ENCODE measurements at places on chromosomes 1 and 21.

- DNase-seq, result no peak
Observed at GRCh38 chr1:211699059-211699458, 23.6 kb upstream of the NEK2 start.

DNA sequence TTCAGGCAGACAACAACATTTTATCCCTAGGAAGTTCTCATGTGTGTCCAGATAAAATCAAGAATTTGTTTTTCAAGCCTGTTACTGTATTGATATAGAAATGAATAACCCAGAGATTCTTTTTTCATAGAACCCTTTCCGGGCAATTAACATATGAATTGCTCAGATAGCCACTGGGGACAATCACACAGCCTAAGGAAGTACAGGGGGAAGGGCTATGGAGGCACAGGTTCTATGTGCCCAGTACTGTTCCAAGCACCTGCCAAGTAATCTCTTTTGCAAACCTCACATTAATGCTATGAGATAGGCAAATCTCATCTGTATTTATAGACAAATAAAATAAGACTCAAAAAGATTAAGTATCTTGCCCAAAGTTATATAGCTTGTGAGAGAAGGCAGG, 84.9 kb downstream of the NTNG1 start:
- no peak for DNase-seq

DNA sequence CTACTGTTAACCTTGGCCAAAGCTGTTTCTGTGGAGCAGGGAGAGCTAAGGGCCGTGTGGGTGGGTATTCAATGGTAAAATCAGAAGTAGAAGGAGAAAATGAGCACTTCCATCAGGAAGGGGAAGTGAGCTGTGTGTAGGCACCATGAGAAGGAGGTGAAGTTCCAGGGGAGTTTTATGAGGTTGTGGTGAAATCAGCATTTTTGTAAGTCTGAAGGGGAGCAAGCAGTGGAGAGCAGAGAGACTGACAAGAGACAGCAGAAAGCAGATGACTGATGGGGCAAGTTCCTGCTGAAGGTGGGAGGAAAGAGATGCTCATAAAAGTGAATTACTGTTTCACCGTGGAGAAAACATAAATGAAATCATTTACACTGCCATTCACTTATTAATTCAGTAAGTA, 2.7 kb upstream of the GPR88 start:
- no peak for DNase-seq

DNA sequence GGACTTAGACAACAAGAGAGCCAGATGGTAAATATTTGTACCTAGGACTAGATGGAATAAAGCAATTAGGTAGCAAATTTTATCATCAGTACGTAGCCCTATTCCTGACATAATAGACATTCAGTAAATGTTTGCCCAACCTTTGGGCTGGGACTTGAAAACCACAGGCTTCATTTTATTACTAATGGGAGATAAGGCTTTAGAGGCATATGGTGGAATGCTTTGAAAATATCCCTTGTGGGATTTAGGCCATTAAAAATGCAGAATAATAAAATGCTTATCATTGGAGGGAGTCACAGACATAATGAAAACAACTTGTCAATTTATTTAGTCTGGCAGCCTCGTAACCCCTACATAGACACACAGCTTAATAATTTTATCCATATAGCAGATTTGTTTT, 296.1 kb upstream of the SPAG17 start:
- DNase-seq, result no peak

GRCh38 chr1:67304023-67304422, 3.6 kb upstream of the IL12RB2 start:
- DNase-seq, result no peak

DNA sequence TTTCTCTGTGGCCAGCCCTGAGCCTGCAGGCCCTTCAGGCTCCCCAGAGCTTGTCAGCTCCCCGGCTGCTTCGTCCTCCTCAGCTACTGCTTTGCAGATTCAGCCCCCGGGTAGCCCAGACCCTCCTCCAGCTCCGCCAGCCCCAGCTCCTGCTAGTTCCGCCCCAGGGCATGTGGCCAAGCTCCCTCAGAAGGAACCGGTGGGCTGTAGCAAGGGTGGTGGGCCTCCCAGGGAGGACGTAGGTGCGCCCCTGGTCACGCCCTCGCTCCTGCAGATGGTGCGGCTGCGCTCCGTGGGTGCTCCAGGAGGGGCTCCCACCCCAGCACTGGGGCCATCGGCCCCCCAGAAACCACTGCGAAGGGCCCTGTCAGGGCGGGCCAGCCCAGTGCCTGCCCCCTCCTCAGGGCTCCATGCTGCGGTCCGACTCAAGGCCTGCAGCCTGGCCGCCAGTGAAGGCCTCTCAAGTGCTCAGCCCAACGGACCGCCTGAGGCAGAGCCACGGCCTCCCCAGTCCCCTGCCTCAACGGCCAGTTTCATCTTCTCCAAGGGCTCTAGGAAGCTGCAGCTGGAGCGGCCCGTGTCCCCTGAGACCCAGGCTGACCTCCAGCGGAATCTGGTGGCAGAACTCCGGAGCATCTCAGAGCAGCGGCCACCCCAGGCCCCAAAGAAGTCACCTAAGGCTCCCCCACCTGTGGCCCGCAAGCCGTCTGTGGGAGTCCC, 45.4 kb downstream of the YARS1 start:
- DNase-seq, result no peak

DNA sequence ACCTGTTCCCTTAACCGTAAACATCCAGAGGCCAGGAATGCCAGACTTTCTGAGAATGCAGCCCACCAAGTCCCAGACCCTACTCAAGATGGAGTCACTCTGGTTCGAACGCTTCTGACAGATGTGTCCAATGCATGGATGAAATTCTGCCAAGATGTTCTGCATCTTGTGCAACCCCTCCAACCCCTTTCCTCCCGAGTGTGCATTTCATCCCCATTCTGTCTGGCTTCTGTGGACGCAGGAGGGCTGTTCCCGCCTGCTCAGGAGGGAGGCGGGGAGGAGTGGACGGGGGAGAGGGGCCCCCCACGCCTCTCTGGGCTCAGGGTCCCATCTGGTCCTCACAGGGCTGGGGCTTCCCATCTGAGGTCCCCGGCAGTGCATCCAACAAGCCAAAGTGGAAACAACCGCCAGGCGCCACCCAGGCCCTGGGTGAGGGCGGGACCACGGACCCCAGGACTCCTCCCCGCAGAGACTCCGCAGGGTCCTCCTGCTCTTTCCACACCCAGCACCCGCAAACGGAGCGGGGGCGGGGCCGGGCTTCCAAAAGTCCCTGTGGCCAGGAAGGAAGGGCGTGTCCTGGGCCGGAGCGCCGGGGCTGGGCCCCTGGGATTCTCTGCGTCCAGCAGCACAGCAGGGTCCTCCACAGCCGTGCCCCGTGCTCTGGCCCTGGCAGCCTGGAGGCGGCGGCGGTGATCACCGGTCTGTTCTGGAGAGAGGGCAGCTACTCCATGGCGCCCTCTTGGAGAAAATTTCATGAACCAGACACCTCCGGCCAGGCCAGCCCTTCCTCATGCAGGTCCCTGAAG, 27.8 kb upstream of the SUMO3 start:
- peak; percentile 33 for DNase-seq

DNA sequence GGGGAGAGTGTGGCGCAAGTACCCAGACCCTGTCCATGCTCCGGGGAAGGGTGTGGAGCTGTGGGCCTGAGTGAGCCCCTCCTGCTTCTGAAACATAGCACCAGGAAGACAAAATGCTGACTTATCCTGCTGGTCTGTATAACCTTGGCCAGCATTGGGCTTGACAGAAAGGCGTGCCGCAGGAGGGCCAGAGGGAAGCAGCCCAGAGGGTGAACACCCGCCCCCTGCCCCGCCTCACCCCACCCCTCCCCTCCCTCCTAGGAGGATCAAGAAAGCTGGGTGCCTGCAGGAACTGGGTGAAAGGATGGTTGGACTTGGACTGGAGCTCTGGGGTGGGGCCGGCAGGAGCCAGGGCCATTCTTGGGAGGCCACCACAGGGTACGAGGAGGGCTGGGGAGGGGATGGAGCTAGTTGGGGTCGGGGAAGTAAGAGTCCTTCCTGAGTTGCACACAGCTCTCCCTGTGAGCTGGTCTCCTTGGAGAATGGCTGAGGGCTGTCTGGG, 27.1 kb downstream of the PTPRF start:
- DNase-seq, result no peak

DNA sequence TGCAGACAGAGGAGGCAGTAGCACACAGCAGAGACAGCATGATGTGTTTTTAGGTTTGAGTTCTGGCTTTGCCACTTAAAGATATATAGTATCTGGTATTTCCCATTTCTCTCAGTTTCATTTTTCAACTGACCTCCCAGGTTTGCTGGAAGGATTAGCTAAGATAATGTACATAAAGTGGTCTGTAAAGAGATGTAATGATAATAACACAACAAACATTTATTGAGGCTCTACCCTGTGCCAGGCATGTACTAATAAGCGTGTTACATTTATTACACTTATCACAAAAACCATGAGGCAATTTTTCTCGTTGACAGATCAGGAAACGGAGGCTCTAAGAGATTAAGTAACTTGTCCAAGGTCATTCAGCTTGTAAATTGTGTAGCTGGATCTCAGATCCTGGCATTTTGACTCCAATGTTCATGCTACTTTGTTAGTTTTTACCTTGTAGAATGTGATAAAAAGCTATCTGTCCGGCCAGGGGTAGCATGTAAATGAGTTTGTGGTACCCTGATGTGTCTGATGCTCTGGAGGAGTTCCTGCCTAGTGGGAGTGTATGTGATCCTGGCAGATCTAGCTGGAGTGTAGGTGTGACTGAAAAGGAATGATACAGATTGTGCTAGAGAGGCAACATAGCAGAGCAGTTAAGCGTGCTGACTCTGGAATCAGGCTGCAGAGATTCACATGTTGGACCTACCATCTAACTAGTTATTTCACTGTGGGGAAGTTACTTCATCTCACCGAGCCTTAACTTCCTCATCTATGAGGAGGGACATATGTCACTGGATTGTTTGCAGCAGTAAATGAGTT, 146.6 kb downstream of the VPS13D start:
- DNase-seq, result no peak

DNA sequence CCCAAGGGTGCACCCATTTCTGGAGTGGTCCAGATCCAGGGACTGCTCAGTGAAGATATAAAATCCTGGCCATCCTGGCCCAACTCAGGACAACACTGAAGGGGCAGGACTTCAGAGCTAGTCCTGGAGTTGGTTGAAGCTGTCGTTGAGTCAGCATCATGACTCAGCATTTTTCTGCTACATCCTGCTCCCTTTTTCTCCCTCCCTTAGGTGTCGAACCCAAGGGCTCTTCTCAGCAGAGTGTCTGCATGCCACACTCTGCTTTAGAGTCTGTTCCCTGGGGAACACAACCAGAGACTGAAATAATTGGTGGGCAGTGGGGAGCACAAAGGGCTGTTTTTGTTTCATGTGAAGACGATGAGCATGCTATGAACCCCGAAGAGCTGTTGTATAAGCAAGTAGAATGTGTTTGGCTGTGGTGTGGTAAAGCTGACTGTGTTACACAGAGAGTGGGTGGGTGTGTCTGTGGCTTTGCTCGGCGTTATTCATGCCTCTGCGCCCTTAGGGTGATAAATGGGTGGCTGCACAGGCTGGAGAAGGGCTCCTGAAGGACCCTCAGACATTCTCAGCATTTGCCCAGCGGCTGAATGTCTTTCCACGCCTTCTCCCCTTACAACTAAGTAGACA, 167.2 kb downstream of the CYYR1 start:
- no peak for DNase-seq

- no peak for DNase-seq
Observed at GRCh38 chr1:231444059-231444458, 22.0 kb upstream of the EGLN1 start.

- no peak for DNase-seq
Observed at GRCh38 chr1:67257173-67257535, 50.5 kb upstream of the IL12RB2 start.

DNA sequence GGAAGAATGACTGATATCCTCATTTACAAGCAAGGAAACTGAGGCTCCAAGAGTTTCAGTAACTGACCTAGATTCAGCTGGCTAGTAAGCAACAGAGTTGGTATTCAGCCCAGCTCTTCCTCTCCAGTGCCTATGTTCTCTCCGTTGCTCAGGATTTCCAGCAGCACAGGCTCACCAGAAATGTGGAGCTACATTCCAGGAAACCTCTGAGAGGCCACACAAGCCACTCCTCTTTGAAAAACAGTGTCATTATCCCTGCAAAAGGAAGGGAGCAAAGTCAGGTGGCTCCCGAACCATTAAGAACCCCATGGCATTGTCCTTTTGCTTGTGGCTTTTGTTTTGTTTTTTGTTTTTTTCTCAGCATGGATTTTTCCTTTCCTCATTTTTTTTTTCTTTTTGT, 40.6 kb upstream of the DUSP10 start:
- no peak for DNase-seq

- DNase-seq, result no peak
Observed at GRCh38 chr1:67723620-67724019, 38.6 kb downstream of the GADD45A start.

- DNase-seq, result no peak
Observed at GRCh38 chr1:69506721-69507120, 61.0 kb upstream of the LRRC7 start.

GRCh38 chr1:167344615-167345385, 124.1 kb downstream of the POU2F1 start:
- no peak for DNase-seq

GRCh38 chr1:150186789-150187559, 37.3 kb downstream of the PLEKHO1 start:
- DNase-seq, result no peak

DNA sequence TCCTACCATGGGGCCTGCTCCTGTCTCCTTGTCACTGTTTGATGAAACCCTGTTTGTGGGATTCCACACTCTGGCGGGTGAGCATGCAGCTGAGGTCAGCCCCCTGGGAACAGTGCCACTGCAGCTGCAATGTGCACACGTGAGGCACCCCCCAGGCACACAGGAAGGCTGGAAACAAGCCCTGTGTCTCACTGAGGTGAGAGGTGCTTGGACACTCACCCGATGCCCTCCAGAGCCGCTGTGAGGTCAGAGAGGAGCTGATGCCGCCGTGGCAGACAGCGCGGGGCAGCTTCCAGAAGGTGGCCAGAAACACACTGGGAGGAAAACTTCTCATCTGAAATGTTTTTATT, 49.7 kb downstream of the SLX9 start:
- no peak for DNase-seq

GRCh38 chr1:57131701-57132394, 166.0 kb upstream of the C8B start:
- DNase-seq, result no peak

- no peak for DNase-seq
Observed at GRCh38 chr1:182495002-182495401, 45.1 kb downstream of the RGSL1 start.

- no peak for DNase-seq
Observed at GRCh38 chr21:26115305-26115704, 55.3 kb downstream of the APP start.

- no peak for DNase-seq
Observed at GRCh38 chr1:38505944-38506343, 353.6 kb downstream of the RRAGC start.

DNA sequence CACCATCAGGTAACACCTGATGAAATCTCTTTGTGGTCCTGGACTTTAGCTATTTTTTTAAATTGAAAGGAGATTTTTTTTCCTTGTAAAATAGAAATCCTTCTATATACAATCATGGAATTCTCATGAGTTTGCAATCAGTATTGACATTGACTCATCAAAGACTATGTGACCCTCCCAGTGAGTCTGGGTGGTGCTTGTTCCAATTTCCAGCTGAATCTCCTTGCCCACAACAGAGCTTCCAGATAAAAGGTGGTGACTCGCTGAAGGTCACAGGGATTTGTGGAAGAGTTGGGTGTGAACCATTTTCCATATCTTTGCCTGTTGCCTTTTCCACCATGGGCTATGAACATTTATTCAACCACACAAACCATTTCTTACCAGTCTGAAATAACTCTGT, 486.6 kb downstream of the AJAP1 start:
- no peak for DNase-seq
